ENCODE measurements at places on chromosomes 3 and 15.

DNA sequence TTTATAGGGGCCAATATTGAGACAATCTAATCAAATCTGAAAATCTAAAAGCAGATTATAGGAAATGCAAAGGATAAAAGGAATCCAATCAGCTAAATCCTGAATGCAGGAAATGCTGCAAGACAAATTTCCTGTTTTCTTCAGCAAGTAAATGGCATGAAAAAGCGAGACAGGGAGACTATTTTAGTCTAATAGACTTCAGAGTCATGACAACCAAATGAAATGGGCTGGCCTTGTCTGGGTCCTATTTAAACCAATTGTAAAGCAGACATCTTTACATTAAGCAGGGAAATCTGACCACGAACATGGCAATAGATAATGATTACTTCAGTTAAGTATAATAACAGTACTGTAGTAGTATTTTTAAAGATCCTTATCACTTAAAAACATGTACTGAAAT is 2.1 kb downstream of the DBR1 start:
- DNase-seq: no peak

- DNase-seq: peak; percentile 12
These were observed 189.2 kb downstream of the DTWD1 start for GRCh38 chr15:49809894-49810609.

DNA sequence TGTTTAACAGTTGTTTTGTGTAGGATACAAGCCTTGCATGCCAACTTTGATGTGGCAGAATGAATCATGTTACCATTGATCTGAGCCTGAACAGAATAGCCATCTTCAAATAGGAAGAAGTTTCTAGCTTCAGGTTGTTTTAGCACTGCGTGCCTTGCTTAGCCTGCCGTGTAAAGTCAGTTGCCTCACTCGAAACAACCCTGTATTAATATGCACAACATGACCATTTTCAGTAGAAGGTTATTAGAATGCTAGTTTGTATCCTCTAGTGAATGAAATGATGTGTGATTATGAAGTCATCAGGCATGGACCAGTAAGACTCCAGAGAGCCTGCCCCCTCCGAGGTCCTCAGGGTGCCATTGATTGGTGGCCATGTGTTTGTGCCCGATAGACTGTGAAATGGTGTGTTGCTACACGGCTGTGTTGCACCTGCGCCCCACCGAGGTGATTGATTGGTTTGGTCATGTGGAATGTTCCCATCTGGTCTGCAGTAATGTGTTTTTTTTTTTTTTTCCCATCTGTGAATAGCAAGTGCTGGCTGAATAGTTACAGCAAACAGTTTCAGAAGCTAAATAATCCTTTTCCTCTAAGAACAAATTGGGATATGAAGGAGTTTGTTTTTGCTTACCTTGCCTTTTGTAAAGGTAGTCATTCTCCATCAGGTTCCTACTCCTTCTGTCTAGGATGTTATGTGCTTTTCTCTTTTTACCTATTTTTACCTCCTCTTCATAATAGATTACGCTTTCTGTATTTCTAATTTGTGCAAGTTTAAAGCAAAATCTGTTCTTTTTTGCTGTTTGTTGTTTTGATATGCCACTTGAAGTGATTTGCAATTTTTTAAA is 214.9 kb downstream of the TCF12 start:
- DNase-seq: peak; percentile 99

GRCh38 chr3:150130404-150131100 is 159.9 kb upstream of the PFN2 start:
- DNase-seq: no peak

DNA sequence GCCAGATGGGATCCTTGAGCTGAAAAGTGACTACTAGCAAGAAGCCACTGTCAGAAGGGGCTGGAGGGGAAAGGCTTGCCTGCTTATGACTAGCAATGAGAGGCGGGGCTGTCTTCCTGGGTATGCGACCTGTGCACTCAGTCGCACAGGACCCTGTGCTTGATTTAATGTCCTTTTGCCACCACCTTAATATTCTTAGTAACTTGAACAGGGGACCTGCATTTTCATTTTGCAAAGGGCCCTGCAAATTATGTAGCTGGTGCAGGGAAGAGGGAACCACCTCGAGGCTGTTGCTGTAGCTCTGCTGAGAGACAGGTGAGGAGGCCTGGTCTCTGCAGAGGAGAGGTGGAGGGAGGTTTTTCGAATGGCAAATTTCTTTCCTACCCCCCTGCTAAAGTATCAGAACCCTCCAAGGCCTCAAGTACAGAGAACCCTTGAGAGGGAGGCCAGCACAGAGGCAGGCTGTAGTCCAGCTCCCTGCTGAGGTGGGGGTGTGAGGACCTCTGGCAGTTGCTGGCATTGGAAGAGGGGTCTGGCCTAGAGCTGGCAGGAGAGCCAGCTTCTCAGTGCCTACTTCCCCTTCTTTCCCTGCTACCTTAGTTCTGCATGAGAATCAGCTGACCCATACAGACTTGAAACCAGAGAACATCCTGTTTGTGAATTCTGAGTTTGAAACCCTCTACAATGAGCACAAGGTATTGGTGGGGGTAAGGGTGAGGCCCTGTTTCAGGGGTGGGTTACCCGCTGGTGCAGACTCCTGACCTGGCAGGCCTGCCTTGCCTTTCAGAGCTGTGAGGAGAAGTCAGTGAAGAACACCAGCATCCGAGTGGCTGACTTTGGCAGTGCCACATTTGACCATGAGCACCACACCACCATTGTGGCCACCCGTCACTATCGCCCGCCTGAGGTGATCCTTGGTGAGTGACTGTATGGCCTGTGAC is 11.4 kb downstream of the CLK3 start:
- no peak for DNase-seq

GRCh38 chr3:139561959-139562676 is 22.6 kb upstream of the RBP1 start:
- DNase-seq: no peak

- no peak for DNase-seq
These were observed 225.1 kb upstream of the NDN start for GRCh38 chr15:23912191-23912590.

DNA sequence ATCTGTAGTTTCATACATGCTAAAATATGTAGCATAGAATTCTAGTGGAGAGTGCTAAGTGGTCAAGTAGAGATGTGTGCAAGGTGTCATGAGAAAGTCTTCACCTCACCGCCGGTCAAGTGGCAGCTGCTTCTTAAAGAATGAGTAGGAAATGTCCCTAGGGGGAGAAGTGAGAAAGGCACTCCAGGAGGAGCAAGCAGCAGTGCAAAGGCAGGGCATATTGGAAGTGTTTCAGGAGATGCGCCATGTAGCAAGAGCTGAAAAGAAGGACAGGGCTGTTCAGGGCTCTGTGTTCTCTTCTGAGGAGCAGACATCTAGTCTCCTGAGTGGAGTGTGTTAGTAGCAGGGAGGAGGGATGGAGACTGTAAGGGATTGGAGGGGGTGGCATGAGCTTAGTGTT is 312.4 kb upstream of the SEMA6D start:
- DNase-seq: no peak

- DNase-seq: no peak
These were observed 20.4 kb downstream of the BHLHE40 start for GRCh38 chr3:4999531-5000184.

DNA sequence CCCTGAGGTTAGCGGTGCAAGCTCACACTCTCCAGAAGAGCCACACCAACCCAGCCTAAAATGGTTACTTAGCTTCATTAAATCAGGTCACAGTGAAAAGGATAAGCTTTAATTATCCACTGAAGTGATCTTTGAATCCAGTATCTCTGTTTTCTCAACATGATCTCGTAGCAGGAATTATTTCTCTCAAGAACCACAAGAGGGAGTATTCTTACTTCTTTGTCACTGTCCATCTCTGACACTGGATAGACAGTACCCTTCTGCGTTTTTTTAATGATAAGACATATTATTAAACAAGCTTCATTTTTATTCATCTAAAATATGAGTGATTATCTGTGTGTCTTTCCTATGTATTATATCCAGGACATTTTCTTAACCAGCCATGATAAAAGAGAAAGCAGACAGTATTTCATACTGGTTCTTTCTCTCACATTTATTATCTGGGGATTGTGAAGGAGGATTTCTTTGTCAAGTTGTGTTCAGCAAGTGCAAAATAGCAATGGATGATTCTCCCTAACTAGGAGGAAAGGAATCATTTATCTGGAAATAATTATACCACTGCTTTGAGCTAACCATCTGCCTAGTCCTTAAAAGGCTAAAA is 105.4 kb upstream of the CCDC54 start:
- peak; percentile 64 for DNase-seq

GRCh38 chr3:66434726-66435125 is 66.1 kb downstream of the LRIG1 start:
- no peak for DNase-seq

DNA sequence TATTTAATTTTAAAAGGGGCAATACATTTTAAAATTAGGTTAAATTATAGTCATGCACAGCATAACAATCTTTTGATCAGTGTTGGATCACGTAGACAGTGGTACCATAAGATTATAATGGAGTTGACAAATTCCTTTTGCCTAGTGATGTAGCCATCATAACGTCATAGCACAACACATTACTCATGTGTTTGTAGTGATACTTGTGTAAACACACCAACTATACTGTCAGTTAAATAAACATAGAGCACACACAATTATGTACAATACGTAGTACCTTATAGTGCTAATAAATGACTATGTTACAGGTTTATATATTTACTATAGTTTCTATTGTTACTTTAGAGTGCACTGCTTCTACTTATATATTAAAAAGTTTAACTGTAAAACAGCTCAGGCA is 31.2 kb downstream of the FOXB1 start:
- DNase-seq: no peak

DNA sequence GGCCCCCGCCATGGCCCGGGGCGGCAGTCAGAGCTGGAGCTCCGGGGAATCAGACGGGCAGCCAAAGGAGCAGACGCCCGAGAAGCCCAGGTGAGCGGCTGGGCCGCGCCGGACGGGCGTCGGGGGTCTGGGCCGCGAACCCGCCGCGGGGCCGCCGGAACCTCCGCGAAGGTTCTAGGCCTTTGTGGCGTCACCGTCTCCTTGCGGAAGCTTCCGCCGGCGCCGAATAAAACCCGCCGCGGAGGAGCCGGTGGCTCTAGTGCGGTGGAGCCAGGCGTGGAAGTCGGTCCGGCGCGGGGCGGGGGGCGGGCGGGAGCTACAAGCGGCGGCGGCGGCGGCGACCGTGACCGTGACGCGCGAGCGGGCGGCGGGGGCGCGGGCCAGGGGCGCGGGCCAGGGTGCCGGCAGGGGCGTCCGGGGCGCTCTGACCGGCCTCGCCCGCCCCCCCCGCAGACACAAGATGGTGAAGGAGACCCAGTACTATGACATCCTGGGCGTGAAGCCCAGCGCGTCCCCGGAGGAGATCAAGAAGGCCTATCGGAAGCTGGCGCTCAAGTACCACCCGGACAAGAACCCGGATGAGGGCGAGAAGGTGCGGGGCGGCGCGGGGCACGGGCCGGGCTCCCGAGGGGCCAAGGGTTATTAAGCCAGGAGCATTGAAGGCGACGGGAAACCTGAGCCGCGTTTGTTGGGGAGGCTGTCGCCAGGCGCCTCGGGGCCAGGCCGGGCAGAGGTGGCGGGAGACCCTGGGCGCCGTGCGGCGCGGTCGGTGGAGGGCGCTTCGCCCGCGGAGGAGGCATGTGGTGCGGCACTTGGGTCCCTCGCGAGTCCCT is at the start of gene DNAJA4:
DNAJA4 (plus strand) TSS at position 259 of the 833 bp plus-strand sequence; CDS start at position 461, 202 bp downstream.
- peak; percentile 67 for DNase-seq

GRCh38 chr3:15794303-15794771 is 3.4 kb downstream of the ANKRD28 start:
- peak; percentile 41 for DNase-seq
